LNCaP clone FGC (cell line): ENCODE measurements at places on chromosomes 7 and 10.

DNA sequence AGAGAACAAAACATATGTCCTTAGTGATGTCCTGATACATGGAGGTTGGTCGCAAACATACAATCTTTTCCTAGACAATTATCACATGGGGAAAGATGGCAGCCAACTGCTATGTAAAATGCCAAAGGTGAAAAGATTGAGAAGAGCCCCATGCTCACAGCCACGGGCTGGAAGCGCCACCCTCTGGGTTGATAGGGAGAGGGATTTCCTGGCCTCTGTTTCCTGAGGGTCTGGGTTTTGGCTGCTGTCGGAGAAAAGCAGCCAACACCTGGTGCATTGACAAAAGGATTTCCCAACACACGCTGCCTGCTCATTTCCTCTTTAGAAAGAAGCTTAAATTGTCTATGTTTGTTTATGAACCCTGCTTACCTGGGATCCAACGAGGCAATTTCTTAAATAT, 43.8 kb downstream of the ITIH5 start:
- no peak for DNase-seq

- no peak for DNase-seq
Measured at GRCh38 chr10:81569488-81569887, 305.5 kb upstream of the NRG3 start.

DNA sequence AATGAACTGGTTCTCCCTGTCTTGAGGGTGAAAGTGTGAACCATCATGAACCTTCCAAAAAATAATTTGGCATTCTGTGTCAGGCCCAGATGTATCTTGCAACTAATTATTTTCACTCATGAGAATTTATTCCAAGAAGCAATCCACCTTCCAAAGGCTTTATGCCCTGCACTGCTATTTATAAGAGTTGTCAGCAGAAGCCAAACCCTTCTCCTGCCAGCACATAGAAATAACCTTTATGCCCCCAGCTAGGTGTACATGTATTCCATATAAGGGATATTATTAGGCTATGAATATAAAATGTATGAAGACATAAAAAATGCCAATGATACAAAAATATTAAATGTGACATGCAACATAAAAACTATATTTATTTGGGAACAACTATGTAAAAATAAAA, 69.0 kb upstream of the GDF10 start:
- no peak for DNase-seq

GRCh38 chr7:13945670-13946069, 43.8 kb downstream of the ETV1 start:
- no peak for DNase-seq

DNA sequence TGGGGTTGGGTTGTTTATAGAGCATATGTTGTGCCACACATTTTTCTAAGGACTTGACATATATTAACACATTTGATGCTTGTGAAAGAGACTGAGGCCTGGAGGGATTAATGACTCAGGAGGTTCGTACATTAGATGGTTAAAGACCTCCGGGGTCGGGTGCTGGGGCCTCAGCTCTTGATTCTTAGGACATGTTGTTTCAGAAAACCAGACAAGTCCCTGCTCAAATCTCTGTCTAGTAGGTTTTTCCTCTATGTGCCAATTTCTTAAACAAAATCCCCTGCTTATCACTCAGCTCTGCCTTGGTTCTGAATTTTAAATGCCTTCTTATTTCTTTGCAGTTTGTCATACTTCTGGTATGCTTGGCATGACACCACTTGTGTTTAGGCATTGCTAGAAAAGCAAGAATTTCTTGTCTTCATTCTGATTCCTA, 5.8 kb downstream of the UPP1 start:
- DNase-seq: no peak

DNA sequence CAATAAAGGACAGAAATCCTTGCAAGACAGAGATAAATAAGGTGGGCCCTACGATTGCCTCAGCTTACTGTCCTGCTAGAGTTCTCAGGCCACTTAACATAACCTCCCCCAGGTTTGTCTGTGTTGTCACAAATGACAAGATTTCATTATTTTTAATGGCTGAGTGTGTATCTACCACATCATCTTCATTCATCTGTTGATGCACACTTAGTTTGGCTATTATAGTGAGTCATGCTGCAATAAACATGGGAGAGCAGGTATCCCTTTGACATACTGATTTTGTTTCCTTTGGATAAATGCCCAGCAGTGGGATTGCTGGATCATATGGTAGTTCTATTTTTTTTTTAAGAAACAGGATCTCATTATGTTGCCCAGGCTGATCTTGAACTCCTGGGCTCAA, 60.6 kb downstream of the PRTFDC1 start:
- DNase-seq: peak; percentile 3

DNA sequence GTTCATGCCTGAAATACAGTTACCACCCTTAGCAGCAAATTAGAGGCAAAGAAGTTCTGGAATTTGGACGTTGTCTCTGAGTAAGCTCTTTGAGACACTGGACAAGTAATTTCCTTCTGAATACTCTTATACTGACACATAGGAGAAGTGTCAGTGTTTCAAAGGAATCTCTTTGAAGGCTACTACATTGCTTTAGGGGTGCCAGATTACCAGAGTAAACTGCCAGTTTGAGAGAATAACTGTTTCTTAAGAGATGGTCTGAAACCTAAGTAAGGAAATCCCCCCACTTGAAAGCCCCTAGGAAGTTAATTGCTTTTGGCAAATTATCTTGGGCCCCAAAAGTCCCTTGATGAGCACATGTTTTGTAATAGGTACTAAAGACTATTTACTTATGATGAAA, 3.4 kb downstream of the FAS start:
- DNase-seq: no peak
